Activated T-helper 1 cell treated with Interleukin-2 at 50 U/mL for 16 hours (primary cell): ENCODE measurements at places on chromosomes 16 and 17.
A peak's percentile ranks its signal among the peaks of the same experiment; 100 is the strongest.

- DNase-seq, result no peak
Measured at GRCh38 chr17:19410091-19410490, 941 bp upstream of the RNF112 start.

- DNase-seq, result no peak
Measured at GRCh38 chr17:49101054-49101534, 31.5 kb upstream of the B4GALNT2 start.

GRCh38 chr16:49078104-49078503 is 203.5 kb downstream of the CBLN1 start:
- no peak for DNase-seq

DNA sequence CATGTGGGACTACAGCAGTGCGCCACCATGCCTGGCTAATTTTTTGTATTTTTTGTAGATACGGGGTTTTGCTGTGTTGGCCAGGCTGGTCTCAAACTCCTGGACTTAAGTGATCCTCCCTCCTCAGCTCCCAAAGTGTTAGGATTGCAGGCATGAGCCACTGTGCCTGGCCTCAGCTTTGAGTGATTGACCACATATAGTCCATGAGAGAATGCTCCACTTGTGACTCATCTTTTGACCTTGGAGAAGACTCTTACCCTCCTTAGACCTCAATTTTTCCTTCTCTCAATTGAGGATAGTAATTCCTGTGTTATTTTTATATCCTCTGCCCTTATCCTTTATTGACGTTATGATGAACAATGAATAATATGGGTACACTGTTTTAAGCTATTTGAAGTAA is 30.9 kb upstream of the DUSP14 start:
- no peak for DNase-seq

- no peak for DNase-seq
Measured at GRCh38 chr17:43648916-43649315, 12.8 kb downstream of the MEOX1 start.

- no peak for DNase-seq
Measured at GRCh38 chr17:45920083-45920482, 25.7 kb downstream of the MAPT start.

GRCh38 chr17:39640591-39641031 is 3.7 kb downstream of the STARD3 start:
- DNase-seq, result no peak

GRCh38 chr17:60224064-60224463 is 74.3 kb downstream of the CA4 start:
- DNase-seq, result no peak

DNA sequence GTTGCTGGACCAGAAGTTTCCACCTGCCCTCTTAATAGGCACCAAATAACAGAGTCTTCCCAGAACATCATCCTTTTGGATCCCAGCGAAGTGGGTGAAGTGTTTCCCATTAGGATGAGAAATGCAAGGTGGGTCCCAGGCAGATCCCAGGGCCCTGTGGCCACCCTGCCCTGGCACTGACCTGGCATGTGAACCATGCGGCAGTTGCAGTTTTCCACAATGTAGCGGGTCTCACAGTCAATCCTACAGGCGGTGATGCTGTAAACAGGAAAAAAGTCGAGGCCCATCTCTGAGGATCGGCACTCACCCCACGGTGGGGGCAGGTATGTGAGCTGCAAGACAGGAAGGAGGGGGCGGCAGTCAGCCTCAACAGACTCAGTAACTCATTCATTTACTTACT is 36.4 kb downstream of the SPACA3 start:
- no peak for DNase-seq

- DNase-seq, result peak; percentile 24
Measured at GRCh38 chr17:81018044-81018802, 16.7 kb upstream of the BAIAP2 start.

DNA sequence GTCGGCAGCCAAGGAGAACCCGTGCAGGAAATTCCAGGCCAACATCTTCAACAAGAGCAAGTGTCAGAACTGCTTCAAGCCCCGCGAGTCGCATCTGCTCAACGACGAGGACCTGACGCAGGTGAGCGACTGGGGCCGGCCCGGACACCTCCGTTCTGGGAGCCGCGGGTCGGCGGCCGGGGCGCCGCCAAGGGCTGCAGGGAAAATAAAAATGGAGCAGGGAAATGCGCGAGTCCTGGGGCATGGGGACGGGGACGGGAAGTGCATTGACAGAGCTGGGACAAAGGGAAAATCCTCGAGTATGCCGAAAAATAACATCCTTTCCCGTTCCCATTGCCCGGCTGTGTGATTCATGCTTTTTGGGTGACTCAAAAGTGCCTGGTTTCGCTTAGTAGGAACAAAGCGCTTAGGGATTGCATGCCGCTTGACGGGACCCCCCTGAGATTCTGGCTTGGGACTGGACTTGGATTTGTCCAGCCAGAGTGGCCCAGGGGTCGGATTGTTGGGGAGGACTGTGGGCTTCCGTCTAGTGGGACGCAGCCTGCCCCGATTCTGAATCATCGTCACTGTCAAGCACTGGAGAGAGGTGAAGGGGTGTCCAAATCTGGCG is 699 bp downstream of the MPRIP start:
- no peak for DNase-seq

DNA sequence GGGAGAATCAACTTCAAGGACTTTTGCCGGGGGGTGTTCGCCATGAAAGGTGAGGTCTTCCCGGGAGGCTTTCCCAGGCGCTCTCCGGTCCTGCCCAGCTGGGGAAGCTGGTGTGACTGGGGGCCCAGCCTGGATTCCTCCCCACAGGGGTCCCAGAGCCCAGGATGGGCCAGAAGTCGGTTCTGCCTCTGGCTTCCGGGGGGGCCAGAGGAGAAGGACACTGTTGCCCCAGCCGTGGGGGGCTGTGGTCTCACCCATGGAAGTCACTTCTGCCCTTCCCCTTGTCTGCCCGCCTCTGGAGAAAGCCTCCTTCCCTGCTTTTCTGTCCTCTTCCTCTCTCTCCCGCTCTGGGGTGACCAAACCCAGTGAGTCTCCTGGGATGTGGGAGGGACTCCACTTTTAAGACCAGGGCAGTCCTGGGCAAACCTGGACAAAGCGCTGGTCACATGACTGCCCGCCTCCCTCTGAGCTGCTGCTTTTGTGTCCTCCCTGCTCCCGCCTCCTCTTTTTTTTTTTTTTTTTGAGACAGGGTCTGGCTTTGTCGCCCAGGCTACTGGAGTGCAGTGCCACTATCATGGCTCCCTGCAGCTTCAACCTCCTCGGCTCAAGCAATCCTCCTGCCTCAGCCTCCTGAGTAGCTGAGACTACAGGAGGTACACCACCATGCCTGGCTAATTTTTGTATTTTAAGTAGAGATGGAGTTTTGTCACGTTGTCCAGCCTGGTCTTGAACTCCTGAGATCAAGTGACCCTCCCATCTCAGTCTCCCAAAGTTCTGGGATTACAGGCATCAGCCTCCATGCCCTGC is 40.6 kb downstream of the RAB11FIP4 start:
- no peak for DNase-seq

DNA sequence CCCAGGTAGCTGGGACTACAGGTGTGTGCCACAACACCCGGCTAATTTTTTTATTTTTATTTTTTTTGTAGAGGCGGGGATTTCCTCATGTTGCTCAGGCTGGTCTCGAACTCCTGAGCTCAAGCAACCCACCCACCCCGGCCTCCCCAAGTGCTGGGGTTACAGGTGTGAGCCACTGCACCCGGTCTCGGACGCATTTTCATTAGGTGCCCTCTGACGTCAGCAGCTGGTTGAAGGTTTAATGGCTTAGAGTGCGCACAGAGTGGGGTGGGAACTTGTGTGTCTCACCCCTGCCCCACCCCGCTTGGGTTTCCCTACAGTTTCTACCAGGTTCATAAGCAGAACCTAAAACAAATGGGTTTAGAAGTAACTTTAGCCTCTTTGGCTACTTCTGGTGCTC is 109.0 kb downstream of the N4BP1 start:
- DNase-seq, result no peak

DNA sequence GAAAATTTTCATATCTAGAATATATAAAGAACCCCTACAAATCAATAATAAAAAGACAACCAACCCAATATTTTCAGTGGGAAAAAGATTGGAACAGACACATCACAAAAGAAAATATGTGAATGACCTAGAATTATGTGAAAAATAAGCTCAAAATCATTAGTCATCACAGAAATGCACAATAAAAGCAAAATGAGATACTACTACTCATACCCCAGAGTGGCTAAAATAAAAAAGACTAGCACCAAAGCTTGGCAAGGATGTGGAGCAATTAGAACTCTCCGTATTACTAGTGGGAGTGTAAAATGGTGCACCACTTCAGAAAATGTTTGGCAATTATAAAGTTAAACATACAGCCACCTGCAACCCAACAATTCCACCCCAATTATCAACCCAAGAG is 48.0 kb upstream of the CDH5 start:
- DNase-seq, result no peak

DNA sequence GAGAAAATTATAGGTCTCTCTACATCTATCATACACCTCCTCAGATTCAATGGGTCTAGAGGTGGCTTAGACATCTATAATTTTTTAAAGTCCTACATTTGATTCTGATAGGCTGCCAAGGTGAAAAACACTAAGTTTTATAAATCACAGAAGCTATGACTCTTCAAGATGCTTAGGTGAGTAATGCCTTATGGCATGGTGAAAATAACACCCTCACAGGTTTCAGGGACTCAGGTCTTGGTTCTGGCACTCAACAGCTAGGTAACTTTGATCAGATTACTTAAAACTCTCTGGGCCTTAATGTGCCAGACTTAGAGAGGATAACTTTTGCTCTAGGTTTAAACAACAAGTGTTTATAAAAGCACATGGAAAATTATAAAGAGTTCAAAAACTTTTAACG is 2.0 kb upstream of the COX10 start:
- DNase-seq, result no peak
